ENCODE measurements at places on chromosomes 11 and 22.

DNA sequence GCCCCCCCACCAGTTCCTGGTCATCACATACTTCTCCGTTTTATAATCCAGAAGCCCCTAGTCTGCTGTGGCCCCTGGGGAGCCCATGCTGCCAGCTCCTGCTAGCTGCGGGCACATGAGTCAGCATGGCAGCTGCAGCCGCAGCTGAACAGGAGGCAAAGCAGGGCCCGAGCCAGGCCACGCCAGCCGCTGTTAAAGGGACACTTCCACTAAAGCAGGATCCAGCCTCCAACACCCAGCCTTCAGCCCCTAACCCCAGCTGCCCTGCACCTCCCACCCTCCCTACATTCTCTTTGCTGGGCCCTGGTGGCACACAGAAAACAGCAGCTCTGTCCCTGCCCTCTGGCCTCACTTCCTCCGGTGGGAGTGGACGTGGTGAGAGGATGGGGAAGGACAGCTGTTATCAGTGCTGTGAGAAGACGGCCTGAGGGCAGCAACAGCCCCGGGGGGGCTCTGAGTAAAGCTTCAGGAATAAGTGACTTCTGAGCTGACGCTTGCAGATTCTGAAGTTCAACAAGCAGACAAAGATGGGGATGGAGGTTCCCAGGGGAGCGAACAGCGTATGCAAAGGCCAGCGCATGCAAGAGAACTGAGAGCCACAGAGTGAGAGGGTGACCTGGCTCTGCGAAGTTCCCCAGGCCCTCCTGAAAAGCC is 688 bp upstream of the LRRC74B start:
- DNase-seq: no peak

GRCh38 chr11:131218542-131218941 is 151.9 kb upstream of the NTM start:
- DNase-seq: no peak

DNA sequence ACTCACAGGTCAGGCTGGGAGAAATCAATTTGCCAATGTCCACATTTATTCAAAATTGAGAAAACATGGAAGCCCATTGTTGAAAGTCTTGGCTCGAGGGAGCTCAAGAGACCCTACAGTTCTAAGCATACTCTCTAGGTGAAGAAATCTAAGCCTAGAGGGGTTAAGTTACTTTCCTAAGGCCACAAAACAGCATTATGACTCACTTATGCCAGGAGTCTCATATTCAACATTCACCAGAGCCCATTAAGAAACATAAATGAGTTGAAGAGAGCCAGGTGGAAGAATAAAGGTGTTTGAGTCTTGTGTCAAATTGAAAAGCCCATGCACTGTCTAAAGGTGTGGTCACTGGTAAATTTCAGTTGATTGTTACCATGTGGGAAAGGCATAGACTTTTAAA is 108.1 kb downstream of the INSC start:
- no peak for DNase-seq

DNA sequence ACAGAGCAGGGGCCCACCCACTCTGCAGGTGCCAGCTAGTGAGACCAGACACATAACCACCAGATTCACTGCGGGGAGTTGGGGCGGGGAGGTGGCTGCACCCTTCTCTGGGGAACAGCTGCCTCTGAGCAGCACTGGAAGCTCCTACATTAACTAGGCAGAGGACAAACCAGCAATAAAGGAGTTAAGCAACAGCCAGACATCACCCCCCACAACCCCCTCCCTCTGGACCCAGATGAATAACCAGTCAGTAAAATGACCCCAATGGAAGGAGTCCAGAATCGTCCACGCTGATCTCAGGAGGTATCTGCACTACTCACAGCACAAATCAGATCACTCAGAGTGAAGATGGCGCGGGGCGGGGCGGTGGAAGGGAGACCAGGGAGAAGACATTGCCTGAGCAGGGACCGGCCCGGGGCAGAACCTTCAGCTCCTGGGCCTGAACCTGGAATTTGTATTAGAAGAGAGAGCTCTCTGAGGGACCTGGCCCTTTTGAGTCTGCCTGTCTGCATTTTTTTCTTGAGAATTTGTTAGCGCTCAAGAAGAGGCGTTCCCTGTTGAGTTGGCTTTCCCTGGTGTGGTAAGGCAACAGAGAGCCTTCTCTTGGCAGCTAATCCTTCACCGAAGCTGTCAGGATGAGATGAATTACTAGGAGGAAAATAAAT is 125.5 kb upstream of the NCAM1 start:
- DNase-seq: no peak

GRCh38 chr11:75576017-75576416 is 14.0 kb downstream of the SERPINH1 start:
- DNase-seq: no peak

- no peak for DNase-seq
Measured at GRCh38 chr11:72741429-72741833, 10.8 kb downstream of the ARAP1 start.

DNA sequence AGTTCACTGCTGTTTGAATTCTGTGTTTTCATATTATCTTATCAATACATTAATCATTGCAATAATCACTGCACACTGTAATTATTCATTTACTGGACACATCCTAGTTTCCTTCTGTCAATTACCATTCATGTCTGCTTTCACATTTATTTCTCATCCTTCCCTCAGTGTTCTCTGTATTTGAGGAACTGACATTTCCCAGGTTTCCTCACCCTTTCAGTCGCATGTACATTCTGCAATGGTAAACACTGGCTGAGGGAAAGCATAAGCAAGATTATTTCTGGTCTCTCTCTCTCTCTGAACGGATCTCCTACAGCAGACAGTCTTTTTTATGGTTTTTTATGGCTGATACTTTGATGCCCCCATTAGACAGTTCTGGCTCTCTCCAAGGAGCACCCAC is 4.2 kb upstream of the HBD start:
- DNase-seq: no peak

- DNase-seq: peak; percentile 81
Measured at GRCh38 chr11:86116386-86116726, 47.5 kb upstream of the PICALM start.

GRCh38 chr22:32661737-32662586 is 139.5 kb upstream of the TIMP3 start:
- DNase-seq: no peak

DNA sequence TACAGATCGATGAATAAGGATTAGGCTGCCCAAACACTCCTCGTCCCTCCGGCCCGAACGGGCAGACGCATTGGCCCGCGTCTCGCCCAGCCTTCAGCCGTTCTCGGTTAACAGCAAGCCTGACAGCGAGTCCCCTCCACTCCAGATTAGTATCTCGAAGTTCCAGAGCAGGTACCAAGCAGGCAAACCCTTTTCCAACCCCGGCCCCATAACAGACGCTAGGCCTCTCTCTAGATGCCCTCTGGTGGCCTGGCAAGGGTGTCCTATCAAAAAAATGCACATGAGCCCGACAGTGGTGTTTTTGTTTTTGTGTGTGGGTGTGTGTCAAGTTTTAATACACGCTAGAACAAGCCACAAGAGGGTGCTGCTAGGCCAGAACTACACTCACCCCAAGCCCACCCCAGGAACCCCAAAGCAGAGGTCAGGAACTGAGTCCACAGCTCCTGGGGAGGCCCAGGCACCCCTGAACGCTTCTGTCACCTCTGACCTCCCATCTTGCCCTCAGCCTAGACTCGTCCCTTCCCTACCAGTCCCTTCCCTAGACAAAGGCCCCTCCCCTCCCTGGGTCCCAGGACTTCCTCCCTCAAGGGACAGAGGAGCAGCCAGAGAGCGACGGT is 658 bp upstream of the ARFGAP2 start:
- peak; percentile 45 for DNase-seq

DNA sequence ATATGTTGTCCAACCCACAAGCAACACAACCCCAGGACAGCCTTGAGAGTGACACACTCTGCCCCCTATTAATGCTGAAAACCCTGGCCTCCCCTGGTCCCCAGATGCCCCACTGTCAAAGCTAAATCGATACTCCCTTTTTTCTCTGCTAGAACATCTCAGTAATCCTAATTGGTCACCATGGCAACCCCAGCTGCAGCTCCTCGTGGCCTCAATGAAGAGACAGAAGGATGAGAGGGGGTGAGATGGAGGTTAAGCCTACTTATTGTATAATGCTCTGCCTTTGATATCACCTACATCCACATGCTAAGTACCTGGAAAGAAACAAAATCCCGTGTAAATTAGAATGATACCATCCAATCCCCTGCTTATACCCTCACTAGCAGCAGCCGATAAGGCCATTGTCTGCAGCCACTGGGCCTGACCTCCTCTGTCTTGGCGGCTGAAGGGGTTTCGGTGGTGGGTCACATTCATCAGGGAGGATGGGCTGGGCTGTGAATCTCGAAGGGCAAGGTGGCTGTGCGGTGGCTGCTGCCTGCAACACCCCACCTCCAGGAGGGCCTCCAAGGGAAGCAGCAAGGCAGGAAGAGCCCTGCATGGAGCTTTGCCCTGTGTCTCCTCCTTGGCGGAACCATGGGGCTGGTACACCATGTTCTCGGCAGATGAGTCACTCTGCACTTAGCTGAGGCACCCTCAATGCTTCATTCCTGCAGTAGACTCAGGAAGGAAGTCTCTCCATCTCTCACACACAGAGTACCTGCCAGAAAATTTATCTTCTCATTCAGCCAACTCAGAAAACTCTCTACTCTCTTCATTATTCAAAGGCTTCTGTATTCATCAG is 399.5 kb downstream of the BUD13 start:
- no peak for DNase-seq

- DNase-seq: peak; percentile 13
Measured at GRCh38 chr11:103773059-103773458, 263.4 kb upstream of the DDI1 start.

- no peak for DNase-seq
Measured at GRCh38 chr22:33025675-33026074, 32.5 kb downstream of the SYN3 start.

DNA sequence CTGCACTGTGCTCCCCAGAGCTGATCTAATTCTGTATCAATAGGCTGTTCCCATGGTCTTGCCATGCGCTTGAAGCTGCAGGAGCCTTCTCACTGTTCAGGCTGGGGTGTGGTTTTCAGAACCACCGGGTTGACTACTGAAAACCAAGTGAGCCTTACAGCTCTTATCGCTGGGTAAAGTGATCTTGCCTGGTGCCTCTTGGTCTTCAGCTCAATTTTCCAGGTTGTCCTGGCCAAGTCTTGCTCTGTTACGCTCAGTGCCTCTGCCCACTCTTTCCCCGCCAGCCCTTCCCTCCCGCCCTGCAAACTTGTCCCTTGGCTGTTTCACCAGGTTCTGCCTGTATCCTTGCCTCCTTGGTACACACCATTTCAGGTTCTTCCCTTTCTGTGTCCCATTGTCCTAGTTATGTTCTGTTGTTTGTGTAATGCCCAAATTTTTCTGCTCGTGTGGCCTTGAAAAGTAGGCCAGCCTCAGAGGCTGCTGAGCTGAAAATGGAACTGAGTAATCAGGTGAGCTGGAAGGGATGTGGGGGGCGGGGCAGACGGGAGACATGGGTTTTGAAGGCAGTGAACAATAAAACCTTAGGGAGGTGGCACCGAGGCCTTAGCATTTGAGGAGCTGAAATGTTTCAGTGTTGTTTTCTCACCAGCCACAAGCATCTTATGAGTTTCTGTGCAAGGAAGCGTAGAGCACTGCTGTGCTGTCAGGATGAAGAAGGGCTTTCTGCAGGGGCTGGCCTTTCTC is 11.2 kb downstream of the PEX26 start:
- DNase-seq: no peak

DNA sequence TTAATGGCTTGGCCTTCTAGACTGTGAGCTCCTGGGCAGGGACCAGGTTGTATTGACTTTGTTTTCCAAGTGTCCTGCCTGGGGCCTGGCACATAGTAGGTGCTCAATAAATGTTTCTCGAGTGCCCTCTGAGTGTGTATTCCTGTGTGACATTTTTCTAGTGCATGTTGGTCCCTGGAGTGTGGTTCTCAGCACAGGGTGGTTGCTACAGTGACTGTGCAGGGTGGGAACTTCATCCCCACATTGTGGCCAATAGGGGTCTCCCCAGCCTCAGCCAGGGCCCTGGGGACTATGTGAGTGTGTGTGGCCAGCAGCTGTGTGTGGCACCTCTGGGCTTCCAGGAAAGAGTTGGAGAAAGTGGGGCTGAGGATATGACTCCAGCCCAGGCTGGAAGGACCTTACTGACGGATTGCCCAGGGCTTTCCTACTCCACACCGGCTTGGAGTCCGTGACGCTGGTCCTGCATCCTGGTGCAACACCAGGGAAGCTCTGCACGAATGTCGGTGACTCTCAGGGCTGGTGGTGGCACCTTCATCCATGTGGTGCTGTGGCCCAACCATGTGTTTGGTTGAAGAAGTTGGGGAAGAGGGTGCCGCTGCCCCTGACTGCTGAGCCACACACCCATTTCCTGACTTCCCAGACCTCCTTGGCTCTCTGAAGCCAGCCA is 9.0 kb upstream of the MARK2 start:
- no peak for DNase-seq

GRCh38 chr11:2204361-2205213 is 33.0 kb upstream of the TH start:
- DNase-seq: no peak

GRCh38 chr11:35347921-35348331 is 71.4 kb downstream of the SLC1A2 start:
- peak; percentile 61 for DNase-seq

GRCh38 chr11:73334384-73335203 is 26.5 kb downstream of the ARHGEF17 start:
- DNase-seq: no peak

GRCh38 chr11:100712583-100712982 is 25.5 kb downstream of the ARHGAP42 start:
- DNase-seq: no peak

GRCh38 chr22:39815932-39816331 is 77.6 kb downstream of the ENTHD1 start:
- DNase-seq: no peak

DNA sequence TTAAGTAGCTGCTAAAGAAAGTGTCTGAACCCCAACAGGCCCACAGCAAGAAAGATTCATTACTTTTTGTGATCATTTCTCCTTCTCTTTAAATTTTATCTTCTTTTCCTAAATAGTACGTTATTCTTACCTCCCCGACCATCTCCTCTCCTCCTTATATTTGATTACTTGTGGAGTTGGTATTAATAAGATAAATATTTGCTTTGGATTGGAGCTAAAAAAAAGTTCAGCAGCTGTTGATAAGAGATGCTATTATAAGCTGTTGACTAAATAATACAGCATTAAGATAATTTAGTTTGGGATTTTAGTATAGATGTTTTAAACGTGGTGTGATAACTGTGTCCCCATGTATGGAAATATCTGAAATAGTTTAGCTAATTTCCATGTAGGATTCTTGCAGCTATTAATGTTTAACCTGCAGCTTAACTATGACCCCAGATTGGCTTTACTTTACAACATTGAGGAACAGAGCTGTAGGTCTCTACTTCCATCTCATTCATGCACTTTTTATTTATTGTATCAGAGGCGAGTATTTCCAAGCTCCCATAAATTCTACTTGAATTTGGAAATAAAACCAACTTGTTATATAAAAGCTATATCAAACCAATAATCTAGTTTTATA is 37.8 kb downstream of the ZNF143 start:
- DNase-seq: no peak
